ENCODE measurements at places on chromosomes 7 and 10.

DNA sequence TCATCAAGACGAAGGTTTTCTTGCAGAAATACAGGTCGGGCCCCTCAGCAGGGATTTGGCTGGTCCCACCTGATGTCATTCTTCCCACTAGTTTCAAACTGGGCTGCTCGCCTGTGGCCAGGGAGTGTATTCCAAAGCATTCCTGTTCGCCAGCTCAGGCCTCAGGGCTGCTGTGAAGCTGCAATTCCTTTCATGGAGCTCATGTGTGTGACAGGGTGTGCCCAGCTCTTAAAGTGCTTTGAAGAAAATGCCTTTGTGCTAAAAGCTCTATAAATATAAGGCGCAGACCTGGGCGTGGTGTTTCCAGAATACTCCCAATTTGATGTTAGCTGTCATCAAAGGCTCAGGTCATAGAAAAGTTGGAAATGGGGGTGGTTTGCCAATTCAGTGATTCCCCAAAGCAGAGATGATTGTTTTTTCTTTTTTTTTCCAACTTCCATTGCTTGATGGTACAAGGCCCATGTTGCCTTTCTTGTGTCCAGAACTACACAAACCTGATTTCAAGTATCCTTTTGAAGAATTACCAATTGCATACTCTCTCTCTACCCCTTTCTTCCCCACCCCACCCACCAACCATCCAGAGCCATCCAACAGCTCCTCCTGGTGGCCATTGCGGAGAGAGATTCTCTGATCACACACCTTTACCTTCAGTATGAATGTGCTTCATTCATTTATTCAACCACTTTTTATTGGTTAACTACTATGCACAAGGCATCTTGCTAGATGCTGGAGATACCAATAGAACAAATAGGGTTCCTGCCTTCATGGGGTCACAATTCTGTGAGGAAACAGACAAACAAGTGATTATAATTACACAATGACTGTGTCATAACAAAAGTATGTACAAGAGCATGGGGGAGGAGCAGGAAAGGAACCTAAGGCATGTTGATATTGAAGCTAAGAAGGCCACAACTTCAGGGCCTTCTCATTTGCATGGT is 297.3 kb upstream of the LYZL1 start:
- H3K36me3 ChIP-seq = no peaks in the 10 kb centered on the region
- no peak overlapping the region for H3K27ac ChIP-seq
- H3K4me1 ChIP-seq = no peaks in the 10 kb centered on the region

- H3K4me1 ChIP-seq = peaks cover 3% of the 10 kb centered on the region
- H3K27ac ChIP-seq = no peak overlapping the region
- H3K27me3 ChIP-seq = peaks cover 11% of the 10 kb centered on the region
- no peaks in the 10 kb centered on the region for H3K36me3 ChIP-seq
Measured at GRCh38 chr10:122466951-122467381, 5.6 kb downstream of the HTRA1 start.

GRCh38 chr10:31001740-31002139 is 29.9 kb downstream of the ZNF438 start:
- H3K4me3 ChIP-seq = no peak overlapping the region
- H3K27ac ChIP-seq = no peak overlapping the region
- DNase-seq = no peak
- H3K27me3 ChIP-seq = no peaks in the 10 kb centered on the region
- no peaks in the 10 kb centered on the region for H3K36me3 ChIP-seq
- H3K4me1 ChIP-seq = peaks cover 13% of the 10 kb centered on the region

GRCh38 chr7:35485436-35485835 is 209.5 kb downstream of the HERPUD2 start:
- H3K4me1 ChIP-seq = no peaks in the 10 kb centered on the region
- H3K27me3 ChIP-seq = peaks cover 17% of the 10 kb centered on the region
- no peaks in the 10 kb centered on the region for H3K36me3 ChIP-seq

DNA sequence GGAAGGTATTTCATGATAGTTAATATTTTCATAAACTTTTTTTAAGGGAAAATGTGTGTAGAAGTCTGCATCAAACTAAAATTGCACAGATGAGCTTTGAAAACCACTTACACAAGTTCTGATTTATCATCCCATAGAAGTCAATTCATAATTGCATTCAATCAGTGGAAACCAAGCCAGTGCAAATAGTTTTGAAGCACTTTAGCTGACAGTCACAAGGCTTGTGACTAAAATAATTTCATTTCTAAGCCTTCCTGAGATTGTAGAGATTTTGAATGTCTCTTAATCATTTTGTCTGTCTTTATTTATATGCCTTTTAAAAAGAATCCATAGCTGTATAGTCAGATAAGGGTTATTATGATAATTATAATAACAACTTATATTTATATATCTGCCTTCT is 41.4 kb downstream of the EXOC4 start:
- peaks cover 27% of the 10 kb centered on the region for H3K36me3 ChIP-seq
- peaks cover 4% of the 10 kb centered on the region for H3K4me1 ChIP-seq
- no peak overlapping the region for H3K4me3 ChIP-seq
- DNase-seq = no peak
- no peak overlapping the region for H3K27ac ChIP-seq

DNA sequence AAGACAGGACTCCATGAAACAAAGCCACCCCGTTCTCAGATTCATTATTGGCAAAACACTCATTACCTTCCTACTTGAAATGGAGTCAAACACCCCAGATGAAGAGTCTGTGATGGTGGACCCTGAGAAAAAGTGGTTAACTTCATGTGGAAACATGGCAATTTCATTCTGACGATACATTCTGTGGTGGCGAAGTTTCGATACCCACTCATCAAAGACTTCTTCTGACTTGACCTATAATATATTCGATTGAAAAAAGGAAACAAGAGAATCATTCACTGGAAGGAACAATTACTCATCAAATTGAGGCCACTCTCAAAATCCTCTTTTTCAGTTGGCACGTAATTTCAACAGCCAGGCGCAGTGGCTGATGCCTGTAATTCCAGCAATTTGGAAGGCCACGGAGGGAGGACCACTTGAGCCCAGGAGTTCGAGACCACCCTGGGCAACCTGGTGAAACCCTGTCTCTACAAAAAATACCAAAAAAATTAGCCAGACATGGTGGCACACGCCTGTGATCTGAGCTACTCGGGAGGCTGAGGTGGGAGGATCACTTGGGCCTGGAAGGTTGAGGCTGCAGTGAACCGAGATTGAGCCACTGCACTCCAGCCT is 108.8 kb upstream of the GSDME start:
- DNase-seq = no peak
- no peaks in the 10 kb centered on the region for H3K27me3 ChIP-seq
- H3K4me3 ChIP-seq = no peak overlapping the region
- H3K4me1 ChIP-seq = peaks cover 5% of the 10 kb centered on the region
- peaks cover 43% of the 10 kb centered on the region for H3K36me3 ChIP-seq
- no peak overlapping the region for H3K27ac ChIP-seq

DNA sequence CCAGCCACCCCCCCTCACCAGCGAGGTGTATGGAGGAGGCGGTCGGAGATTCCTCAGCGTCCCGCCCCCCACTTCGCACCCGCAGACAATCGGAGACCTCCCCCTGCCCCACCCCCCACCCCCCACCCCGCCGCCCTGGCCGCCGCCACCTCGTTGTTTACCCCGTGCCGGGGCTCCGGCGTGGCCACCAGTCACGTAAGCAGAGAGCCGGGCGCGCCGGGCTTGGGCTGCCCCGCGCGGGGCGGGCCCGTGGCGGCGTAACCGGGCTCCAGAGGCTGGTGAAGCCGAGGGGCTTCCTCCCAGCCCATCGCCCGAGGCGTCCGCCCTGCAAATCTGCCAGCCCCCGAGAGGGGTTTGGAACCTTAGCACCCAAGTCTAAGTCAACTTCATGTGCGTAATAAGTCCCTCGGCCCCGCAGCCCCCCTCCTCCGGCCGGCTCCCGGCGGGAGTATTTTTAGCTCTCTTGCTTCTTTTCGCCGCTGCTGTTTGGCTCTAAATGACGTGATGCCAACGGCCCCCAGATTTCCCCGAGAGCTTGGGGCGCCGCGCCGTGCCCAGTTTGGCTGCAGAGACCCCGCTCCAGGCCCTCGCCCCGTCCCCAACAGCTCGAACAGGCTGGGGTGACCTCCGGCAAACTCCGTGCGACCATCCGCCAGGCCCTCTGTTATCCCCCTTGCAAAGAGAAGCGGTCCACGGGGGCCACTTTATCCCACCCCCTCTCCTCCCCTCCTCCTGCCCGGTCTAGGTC is 2.7 kb downstream of the MXI1 start:
- peaks cover 43% of the 10 kb centered on the region for H3K4me1 ChIP-seq
- no peaks in the 10 kb centered on the region for H3K36me3 ChIP-seq
- peak; percentile 49 for DNase-seq
- H3K4me3 ChIP-seq = peak overlapping the region; percentile 90

- peaks cover 12% of the 10 kb centered on the region for H3K4me1 ChIP-seq
- peaks cover 6% of the 10 kb centered on the region for H3K27me3 ChIP-seq
- no peak for DNase-seq
- H3K27ac ChIP-seq = no peak overlapping the region
- H3K36me3 ChIP-seq = no peaks in the 10 kb centered on the region
Measured at GRCh38 chr10:93198401-93199131, 124.9 kb downstream of the CYP26A1 start.

- peaks cover 3% of the 10 kb centered on the region for H3K4me1 ChIP-seq
- peaks cover 11% of the 10 kb centered on the region for H3K27me3 ChIP-seq
- H3K27ac ChIP-seq = no peak overlapping the region
- H3K4me3 ChIP-seq = no peak overlapping the region
- H3K36me3 ChIP-seq = no peaks in the 10 kb centered on the region
Measured at GRCh38 chr10:1155791-1156615, 99.8 kb downstream of the WDR37 start.

DNA sequence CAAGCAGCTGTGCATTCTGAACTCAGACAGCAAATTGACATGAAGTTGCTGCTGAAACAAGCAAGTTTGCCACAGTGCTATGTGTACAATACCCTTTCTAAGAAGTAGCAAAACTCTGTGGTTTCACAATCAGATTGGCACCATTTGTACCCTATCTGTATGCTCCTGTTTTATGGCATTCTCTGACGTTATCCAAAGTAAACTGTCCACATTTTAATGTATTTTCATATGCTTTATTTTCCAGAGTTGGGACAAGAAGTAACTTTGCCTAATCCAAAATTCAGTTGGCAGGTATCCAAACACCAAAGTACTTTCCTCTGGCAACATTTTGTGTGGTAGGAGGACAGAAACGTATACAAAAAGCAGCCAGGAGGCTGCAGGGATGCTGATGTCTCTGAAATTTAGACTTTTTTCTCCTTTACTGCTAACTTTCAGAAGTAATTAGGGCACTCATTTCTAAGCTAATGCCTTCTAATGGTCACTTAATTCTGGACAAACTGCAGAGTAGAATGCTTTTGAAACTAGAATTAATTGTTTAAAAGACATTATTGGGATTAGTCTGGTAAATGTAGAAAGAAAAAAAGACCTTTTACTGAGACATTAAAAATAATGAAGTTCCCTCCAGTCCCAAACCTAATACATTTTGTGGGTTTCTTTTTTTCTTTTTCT is 414.7 kb upstream of the NRP1 start:
- no peak overlapping the region for H3K4me3 ChIP-seq
- no peak overlapping the region for H3K27ac ChIP-seq
- no peaks in the 10 kb centered on the region for H3K27me3 ChIP-seq
- no peaks in the 10 kb centered on the region for H3K4me1 ChIP-seq
- DNase-seq = no peak
- no peaks in the 10 kb centered on the region for H3K36me3 ChIP-seq

GRCh38 chr7:31061185-31061584 is 9.1 kb downstream of the ADCYAP1R1 start:
- H3K4me1 ChIP-seq = no peaks in the 10 kb centered on the region
- no peaks in the 10 kb centered on the region for H3K36me3 ChIP-seq
- no peak overlapping the region for H3K27ac ChIP-seq
- no peak for DNase-seq
- no peak overlapping the region for H3K4me3 ChIP-seq
- peaks cover 3% of the 10 kb centered on the region for H3K27me3 ChIP-seq

- H3K27ac ChIP-seq = no peak overlapping the region
- peaks cover 11% of the 10 kb centered on the region for H3K27me3 ChIP-seq
- H3K36me3 ChIP-seq = no peaks in the 10 kb centered on the region
- no peak for DNase-seq
Measured at GRCh38 chr10:104472505-104472904, 118.9 kb downstream of the CFAP58 start.

GRCh38 chr7:158726277-158726807 is 21.7 kb upstream of the NCAPG2 start:
- no peak overlapping the region for H3K4me3 ChIP-seq
- H3K27me3 ChIP-seq = peaks cover 2% of the 10 kb centered on the region
- H3K27ac ChIP-seq = no peak overlapping the region
- peaks cover 9% of the 10 kb centered on the region for H3K36me3 ChIP-seq

- H3K4me3 ChIP-seq = no peak overlapping the region
- H3K27ac ChIP-seq = no peak overlapping the region
- no peaks in the 10 kb centered on the region for H3K36me3 ChIP-seq
- H3K27me3 ChIP-seq = no peaks in the 10 kb centered on the region
- DNase-seq = no peak
Measured at GRCh38 chr10:54869022-54869421, 68.0 kb upstream of the PCDH15 start.

All from memory B cell (primary cell).